ENCODE measurements at places on chromosomes 1 and 21. TPM values are rescaled to one million over a fixed set of nuclear protein-coding genes. Genes with fewer than 3 reads are reported as not detected.

Gene CD5L
- total RNA-seq = not detected

Gene COL24A1
- total RNA-seq = 1.8 TPM

Gene LRRC3
- 0.89 TPM for total RNA-seq

Gene BLACAT1
- not detected for total RNA-seq

Gene SYCP1
- total RNA-seq = not detected

Gene TSPEAR
- total RNA-seq = not detected

Gene CLCA1
- not detected for total RNA-seq

Gene ZNF670
- total RNA-seq = 2.2 TPM

Gene PHGDH
- 104 TPM for total RNA-seq

Gene FPGT
- 13.7 TPM for total RNA-seq

Gene KPRP
- not detected for total RNA-seq

Gene FAM72D
- 1.4 TPM for total RNA-seq

Gene TNFSF4
- total RNA-seq = 19.4 TPM

Gene FBXO28
- total RNA-seq = 38.4 TPM

Gene S100A7
- total RNA-seq = not detected

Gene DDAH1
- 41.3 TPM for total RNA-seq

All from smooth muscle cell of the umbilical artery (primary cell).